ENCODE measurements at places on chromosomes 12 and 14.

- no peak for DNase-seq
Observed at GRCh38 chr14:83975841-83976770, 1553.8 kb upstream of the FLRT2 start.

DNA sequence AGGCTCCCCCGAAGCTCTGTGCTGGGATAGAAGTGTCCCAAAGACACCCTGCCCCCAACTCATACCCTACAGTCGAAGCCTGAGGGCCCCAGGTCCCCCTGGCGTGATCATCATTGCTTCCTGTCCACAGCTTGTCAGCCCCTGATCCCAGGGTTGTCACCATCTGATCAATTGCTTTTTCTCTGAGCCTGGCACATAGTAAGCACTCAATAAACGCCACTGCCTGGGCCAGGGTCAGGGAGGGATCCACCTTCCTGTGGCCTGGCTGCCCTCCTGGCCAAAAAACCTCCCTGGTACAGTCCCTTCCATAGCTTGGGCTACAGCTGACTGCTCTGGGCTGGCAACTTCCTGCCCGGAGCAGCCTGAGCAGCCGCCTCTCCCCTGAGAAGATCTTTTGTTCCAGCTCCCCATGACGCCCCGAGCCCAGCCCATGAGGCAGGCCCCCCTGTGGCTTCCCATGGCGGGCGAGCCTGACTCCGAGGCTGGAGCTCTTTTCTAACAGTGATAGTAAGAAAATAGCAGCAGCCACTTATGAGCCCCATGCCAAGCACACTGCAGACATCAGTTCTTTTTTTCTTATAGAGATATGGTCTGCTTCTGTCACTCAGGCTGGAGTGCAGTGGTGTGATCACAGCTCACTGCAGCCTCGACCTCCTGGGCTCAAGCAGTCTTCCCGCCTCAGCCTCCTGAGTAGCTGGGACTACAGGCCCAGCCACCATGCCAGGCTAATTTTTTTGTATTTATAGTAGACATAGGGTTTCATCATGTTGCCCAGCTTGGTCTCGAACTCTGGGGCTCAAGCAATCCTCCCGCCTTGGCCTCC is 6.5 kb downstream of the SH2B3 start:
- DNase-seq = no peak

- DNase-seq = no peak
Observed at GRCh38 chr14:55760789-55761566, 181.0 kb downstream of the KTN1 start.

DNA sequence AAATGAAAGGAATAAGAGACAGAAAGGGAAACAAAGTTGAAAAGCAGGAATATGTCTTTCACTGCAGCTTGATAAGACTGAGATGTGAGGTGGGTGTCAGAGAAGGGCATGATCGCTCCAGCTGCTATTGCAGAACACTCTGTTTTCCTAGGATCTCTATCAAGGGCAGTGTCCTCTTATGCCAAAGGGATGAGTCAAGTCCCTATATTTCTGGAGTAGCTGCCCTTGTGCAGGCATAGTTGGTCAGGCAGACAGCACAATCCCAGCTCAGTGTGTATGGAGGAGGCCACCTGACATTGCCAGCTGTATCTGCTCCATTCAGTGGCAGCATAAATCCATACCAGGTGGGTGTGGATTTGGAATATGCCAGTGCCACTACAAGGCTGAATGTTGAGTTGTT is 101.6 kb downstream of the DAD1 start:
- DNase-seq = no peak

GRCh38 chr12:24821691-24822090 is 127.2 kb downstream of the BCAT1 start:
- DNase-seq = no peak

DNA sequence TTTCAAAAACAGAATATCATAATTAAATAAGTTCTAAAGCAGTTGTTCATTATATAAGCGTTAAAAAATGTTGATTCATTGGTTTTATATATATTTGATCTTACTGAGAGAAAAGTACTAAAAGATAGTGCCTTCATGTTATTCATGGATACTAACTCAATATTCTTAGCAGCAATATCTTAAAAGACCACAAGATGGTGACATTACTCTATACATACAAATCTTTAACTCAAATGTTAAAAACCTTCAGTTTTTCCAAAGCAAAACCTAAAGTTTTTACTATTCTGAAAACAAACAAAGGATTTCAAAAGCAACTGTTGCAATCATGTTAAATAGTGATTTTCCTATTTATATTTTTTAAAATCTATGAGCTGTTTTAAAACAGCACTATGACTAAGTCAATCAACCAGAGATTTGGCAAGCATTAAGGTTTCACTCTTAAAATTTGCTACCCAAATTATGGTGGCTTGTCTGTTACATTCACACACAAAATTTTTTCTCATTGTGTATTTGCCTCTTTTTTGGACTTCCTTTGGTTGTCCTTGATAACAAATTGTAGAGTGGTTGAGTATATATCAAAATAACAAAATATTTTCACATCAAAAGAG is 50.1 kb upstream of the RERGL start:
- DNase-seq = peak; percentile 20

- no peak for DNase-seq
Observed at GRCh38 chr12:9735601-9736000, 2.7 kb upstream of the CLECL1 start.

GRCh38 chr12:56839915-56840325 is 76.8 kb downstream of the HSD17B6 start:
- DNase-seq = no peak

Data from NCI-H1436 (cell line).